ENCODE measurements at places on chromosomes 4 and X. TPM values are rescaled to one million over a fixed set of nuclear protein-coding genes. Genes with fewer than 3 reads are reported as not detected.
A peak's percentile ranks its signal among the peaks of the same experiment; 100 is the strongest.

DNA sequence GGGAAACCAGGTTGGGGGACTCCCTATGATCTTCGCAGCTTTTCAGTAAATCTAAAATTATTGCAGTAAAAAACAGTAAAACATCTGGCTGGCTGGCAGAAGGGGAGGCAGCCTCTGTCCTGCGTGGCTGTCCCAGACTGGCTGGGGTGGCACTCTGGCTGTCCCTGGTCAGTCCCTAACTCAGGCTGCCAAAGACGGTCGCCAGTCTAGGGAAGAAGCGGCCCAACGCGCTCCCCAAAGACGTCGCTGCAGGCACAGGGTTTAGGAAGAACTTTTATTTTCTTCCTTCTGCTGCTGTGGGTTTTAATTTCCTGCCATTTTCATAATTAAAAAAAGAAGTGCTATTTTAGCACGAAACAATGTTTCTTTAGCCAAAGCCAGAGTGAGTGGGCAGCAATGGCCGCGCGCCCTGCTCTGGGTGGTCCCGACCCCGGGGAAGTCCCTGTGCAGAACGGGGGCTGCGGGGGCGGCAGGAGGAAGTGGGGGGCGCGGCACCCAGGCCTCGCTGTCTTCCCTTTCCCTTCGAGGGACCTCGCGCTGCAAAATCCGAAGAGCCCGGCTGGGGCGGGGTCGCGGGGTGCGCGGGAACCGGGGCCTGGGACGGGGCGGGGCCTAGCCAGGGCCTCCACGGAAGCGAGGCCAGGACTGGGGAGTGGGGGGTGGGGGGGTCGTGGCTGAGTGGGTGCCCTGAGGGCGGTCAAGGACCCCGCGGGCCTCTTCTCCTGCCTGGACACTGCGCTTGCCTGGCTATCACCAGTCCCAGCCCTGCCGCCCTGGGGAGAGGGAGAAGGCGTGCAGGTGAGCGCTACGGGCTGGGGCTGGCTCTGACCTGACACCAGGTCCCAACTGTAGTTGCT lies 6.3 kb upstream of the LETM1 start:
- peaks cover 7% of the 10 kb centered on the region for H3K4me1 ChIP-seq
- H3K4me3 ChIP-seq: peak overlapping the region; percentile 54
- H3K27ac ChIP-seq: no peak overlapping the region
- no peak for DNase-seq

PSAPL1 gene
- total RNA-seq: not detected

RGN gene
- 0.15 TPM for total RNA-seq

DNA sequence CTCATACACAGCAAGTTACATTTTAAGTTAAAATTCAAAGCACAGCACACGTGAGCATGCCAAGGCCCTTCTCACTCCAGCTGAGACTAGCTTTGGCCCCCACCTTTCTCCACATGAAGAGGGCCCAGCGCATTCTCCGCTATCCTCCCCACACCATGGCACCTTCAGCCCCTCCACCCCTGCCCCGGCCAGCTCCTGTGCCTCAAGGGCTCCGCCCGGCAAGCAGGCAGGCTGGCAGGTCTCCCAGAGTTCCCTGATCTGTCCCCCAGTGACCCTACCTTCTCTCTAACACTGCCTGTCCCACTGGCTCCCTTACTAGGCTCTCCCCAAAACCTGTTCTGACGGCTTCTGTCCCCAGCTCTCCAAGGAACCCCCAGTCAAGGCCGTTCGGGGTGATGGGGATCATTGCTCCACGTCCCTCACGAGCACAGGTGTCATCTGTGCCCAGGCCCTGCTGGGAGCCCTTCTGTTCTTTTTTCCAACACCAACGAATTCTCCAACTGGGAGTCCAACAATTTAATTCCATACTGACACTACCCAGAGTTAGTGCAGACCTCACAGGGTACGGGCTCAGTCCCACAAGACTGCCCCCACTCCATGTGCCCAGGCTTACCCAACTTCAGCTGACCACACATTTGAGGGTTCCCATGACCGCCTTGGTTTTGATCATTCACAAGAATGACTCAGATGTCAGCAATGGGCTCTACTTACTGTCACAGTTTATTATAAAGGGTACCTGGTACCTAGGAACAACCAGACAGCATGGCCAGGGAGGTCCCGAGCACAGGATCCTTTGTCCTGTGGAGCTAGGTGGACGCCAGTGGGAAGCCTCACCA lies 4.2 kb downstream of the LETM1 start:
- no peaks in the 10 kb centered on the region for H3K36me3 ChIP-seq
- H3K27ac ChIP-seq: no peak overlapping the region
- no peak for DNase-seq
- no peaks in the 10 kb centered on the region for H3K27me3 ChIP-seq

GRCh38 chr4:82491251-82491960 lies 61.0 kb downstream of the ENOPH1 start:
- no peak overlapping the region for H3K4me3 ChIP-seq
- no peak for DNase-seq
- H3K27me3 ChIP-seq: no peaks in the 10 kb centered on the region

DNA sequence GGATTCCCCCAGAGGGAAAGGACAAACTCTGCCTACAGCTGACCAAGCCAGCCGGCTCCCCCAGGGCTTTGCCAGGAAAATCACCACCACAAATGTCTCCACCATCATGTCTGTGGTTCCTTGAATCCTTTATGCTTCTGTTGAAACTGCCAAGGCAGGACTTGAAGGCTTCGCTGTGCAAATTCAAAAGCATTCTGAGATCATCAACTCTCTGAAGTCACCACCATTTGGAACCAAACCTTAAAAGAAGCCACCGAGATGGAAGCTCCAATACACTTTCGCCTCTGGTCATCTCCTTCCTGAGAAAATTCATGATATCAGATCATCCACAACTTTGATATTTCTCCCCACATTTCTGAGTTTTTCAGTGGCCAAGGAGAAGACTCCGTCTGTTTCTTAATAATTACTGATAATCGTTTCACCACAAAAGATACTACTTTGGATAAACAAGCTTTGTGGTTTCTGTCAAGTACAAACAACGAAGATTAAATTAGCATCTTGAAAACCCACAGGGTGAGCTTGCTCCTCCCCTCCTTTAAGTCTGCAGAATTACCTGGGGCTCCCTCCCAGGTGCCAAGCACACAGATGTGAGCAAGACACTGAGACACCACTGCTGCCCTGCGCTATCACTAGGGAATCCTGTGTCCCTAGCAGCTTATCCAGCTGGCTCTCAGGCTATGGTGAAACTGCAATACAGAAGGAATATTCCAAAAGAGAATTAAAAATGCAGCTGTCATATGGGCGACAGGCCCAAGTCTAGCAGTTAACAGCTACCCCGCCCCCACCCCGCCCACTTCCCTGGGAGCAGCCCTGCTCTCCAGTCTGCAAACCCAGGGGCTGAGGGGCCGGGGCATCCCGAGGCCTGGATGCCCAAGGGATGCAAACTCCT lies 125.0 kb upstream of the TBL1X start:
- H3K4me1 ChIP-seq: peaks cover 4% of the 10 kb centered on the region
- no peaks in the 10 kb centered on the region for H3K36me3 ChIP-seq
- no peaks in the 10 kb centered on the region for H3K27me3 ChIP-seq
- no peak overlapping the region for H3K27ac ChIP-seq
- H3K4me3 ChIP-seq: no peak overlapping the region

All from GM12878 (cell line).